ENCODE measurements at places on chromosomes 7 and 10.

- no peak for DNase-seq
These were observed 327.3 kb downstream of the HTR7 start for GRCh38 chr10:90530521-90530920.

- no peak for DNase-seq
These were observed 16.4 kb upstream of the TAS2R16 start for GRCh38 chr7:123011766-123012369.

- DNase-seq, result no peak
These were observed 259.8 kb downstream of the GLI3 start for GRCh38 chr7:41977151-41977651.

DNA sequence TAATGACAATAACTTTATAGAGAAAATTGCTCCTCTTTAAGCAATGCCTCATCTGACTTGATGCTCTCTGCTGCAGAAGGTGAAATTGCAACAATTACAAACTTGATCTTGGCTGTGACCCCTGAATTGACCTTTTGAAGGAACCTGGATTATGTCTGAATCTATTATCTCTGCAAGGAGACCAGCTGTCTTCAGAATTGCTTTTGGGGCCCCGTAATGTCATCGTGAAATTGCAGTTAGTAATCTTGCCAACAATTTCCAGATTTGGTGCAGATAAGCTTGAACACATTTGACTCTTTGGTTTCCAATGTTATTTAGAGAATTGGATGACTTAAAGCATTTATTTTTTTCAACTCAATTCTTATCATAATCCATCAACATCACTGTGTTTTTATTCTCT lies 520.6 kb downstream of the CCSER2 start:
- DNase-seq, result no peak

DNA sequence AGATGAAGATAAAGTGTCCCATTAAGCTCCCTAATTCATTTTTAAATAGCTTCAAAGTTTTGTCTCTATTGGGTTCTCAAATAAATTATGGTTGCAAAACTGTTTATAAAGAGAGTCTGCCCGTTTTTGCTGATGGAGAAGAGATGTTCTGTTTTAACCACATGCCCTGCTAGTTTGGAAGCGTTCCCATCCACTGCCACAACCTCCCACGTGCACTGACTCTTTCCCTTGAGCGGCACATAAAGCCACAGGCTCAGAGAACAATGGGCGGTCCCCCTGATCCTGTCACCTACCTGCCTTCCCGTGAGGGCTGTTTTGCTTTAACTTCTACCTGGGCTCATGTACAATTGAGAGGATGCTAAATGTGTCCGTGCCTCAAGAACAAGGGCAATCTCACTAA lies 65.5 kb downstream of the CPVL start:
- no peak for DNase-seq

DNA sequence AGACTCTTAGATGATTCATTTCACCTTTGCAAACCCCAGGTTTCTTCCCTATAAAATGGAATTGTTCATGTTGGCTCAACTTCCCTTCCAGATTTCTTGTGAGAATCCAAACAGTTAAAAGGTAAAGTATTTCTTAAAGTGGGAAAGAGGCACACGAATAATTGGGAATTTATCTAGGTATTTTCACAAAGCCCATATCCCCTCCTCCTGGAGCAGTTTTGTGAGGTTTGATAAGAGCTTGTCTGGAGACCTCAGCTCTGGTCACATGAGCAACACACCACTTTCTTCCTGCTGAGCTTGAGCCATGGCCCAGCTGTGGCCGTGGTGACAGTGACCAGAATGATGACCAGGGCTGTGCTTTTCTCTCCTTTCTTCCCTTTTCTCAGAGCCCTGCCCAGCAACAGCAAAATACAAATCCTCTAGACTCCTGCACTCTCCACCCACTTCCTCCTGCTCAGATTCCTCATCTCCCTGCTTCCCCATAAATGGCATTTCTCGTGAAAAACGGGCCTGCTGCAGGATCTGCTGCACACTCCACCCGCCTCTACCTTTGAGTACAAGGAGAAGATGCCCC lies 87.7 kb downstream of the PIK3CG start:
- no peak for DNase-seq

- no peak for DNase-seq
These were observed 168.0 kb upstream of the PHYHIPL start for GRCh38 chr10:59008452-59008851.

DNA sequence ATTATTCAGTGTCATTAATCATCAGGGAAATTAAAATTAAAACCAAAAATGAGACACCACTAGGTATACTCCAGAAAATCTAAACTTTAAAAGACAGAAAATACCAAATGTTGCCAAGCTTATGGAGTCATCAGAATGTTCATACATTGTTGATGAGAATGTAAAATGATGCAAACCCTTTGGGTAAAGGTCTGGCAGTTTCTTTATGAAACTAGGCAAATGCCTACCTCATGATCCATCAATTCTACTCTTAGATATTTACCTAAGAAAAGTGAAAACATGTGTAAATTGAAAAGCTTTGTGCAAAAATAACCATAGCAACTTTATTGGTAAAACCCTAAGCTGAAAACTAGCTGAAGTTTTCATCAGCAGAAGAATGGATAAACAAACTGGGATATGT lies 329.5 kb upstream of the MEOX2 start:
- no peak for DNase-seq

GRCh38 chr10:130843051-130843653 lies 468.4 kb downstream of the TCERG1L start:
- no peak for DNase-seq

- DNase-seq, result no peak
These were observed 14.0 kb upstream of the EIF5AL1 start for GRCh38 chr10:79498291-79498829.

DNA sequence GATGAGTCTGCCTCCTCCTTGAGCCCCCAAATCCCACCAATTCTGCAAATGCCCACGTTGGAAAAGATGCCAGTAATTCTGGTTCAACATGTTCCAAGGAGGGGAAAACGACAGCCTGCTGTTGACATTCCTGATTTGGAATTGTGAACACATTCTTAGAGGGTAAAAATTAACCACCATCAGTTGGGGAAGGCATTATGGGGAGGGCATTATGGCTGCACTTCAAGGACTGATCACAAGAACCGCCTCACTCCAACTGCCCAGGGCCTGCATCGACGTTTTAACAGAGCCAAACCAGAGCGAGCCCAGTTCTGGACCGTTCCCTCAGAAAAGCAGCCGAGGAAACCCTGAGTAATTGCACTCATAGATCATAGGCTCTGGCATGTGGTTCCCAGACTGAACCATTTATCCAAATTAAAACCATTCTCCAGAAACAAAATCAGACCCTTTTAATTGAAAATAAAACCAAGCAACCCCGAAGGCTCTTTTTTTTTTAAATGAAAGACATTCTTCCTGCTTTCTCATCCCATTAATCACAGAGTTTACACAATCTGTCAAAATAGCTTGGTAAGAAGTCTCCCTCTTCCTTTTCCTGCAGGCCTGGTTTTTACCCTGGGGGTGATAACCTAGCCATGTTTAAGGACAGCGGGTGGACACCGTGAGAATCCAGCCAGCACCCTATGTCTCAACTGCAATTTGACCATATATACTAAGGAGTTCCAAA lies 8.0 kb downstream of the TNS3 start:
- no peak for DNase-seq

DNA sequence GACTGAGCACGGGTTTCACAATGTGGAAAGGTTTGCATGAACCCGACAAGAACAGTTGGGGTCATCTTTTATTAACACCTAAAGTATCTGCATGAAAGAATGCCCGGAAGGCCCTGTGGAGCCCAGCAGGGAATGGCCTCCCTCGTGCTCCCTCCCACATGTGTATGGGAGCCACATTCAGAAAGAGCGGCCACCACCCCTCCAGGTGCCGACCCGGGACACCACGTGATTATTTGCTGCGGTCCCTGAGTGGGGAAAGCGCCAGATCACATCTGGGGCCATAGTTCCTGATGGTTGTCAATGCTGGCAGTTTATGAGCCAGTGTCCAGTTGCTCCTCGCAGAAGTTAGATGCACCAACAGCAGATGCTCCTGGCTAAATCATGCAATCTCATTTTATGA lies 571.4 kb downstream of the TCERG1L start:
- no peak for DNase-seq

GRCh38 chr7:23938937-23939552 lies 229.0 kb downstream of the STK31 start:
- no peak for DNase-seq

DNA sequence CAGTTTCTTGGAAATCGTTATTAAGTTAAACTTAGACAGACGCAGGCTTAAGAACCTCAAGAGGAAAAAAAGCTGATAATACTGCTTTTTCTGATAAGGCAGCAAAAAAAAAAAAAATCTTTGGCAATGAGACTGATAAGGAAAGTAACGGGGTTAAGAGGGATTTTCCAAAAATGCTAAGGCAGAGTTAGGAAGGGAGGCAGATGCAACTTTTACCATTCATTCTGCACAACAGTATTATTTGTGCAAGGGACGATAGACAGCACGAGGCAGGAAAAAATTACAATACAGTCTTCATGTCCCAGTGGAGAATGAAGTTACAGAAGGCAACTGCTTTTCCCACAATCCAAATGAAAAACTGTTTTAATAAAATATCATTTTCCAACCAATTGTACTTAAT lies 194.0 kb downstream of the DOCK4 start:
- DNase-seq, result no peak

GRCh38 chr7:104150470-104150869 lies 57.3 kb downstream of the ORC5 start:
- no peak for DNase-seq

DNA sequence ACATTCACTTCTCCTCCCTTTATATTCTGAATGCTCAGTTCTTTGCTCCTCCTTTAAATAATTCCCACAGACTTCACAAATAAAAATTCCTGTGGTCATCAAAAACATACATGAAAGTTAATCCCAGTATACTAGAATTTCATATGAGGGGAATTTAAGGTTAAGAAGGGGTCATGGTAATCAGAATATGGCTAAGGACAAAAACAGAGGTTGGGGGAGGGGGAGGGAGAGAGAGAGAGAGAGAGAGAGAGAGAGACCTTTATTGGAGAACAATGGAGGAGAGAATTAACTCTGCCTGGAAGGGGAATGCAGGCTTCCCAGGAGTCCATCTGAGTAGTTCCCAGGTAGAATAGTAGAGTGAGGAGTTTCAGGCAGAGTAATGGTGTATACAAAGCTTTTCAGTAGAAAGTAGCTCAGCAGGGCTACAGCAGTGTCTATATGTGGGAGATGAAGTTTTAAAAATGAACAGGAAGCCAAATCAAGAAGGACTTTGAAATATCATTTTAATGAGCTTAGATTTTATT lies 5.2 kb upstream of the CUBN start:
- DNase-seq, result no peak

GRCh38 chr7:92460510-92460909 lies 13.2 kb downstream of the GATAD1 start:
- no peak for DNase-seq

- DNase-seq, result no peak
These were observed 21.3 kb upstream of the VAX1 start for GRCh38 chr10:117159390-117159789.

DNA sequence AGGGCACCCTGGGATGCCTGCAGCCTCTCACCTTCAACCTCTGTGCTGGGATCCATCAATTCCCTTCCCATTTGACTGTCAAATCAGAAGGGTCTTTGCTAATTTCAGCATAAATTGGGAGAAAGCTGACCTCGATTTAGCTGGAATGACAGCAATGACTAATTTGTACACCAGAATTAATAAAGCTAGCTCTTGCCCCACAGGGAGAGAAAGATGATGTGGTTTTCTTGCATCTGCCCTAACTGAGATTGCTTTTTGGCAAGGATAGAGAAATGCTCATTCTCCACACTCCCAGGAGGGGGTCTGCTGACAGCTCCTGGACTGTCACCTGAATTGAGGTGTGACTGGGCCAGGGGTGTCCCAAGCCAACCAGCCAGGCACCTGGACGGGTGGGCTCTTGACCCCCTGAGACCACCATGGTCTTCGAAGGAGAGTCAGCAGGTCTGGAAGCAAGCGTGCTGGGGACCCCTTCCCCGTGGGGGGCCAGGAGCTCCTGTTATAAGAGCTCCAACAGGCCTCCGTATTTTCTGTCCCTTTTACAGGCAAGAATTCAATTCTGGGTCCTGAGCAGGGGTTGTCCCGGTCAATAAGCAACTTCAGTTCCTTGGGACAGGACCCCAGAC lies 42.1 kb downstream of the RBM17 start:
- no peak for DNase-seq

GRCh38 chr10:70054902-70055301 lies 2.3 kb downstream of the MACROH2A2 start:
- no peak for DNase-seq

DNA sequence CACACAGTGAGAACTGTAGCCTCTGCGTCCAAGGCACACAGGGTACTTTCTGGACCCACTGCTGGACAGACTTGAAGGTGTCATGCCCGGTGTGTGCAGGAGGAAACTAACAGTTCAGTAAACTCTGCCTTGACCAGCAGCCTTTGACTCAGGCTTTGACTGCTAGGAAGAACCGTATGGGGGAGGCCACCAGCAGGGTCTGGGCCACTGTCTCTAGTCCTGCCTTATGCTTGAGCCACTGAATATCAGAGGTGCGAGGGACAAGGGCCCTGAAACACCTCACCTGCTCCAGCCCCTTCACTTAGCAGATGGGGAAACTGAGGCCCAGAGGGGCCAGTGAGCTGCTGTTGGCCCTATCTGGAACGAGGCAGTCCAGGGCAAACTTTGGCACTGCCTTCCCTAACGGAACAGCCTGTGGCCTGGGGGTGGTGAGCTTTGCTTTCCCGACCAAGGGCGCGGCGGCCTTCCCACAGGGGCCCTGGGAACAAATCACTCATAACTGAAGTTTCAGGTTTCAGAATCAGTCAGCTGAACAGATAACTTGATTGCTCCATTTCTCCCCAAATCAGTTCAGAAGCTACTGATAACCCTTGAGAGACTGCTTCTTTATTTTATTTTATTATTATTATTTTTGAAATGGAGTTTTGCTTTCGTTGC lies 130.0 kb downstream of the FAM53B start:
- no peak for DNase-seq

GRCh38 chr10:128596906-128597305 lies 470.7 kb upstream of the MKI67 start:
- DNase-seq, result no peak

GRCh38 chr10:7507887-7508726 lies 97.3 kb upstream of the SFMBT2 start:
- no peak for DNase-seq

- no peak for DNase-seq
These were observed 113.4 kb downstream of the DIP2C start for GRCh38 chr10:576130-576465.

DNA sequence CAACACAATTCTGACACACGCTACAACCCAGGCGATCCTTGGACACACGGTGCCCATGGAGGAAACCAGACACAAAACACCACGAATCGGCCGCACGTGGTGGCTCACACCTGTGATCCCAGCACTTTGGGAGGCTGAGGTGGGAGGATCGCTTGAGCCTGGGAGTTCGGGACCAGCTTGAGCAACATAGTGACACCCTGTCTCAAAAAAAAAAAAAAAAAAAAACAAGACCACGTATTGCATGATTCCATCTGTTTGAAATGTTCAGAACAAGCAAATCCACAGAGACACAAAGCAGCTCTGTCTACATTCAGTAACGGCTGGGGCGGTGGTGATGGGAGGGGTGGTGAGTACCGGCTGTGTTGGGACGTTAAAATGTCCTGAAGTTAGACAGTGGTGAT lies 25.2 kb downstream of the ADAP1 start:
- no peak for DNase-seq

GRCh38 chr10:96830511-96831199 lies 1.4 kb upstream of the LCOR start:
- peak; percentile 52 for DNase-seq

- no peak for DNase-seq
These were observed 2.0 kb upstream of the GTPBP4 start for GRCh38 chr10:986137-986825.

Measured in left renal cortex interstitium (tissue), 4 donors.